ENCODE measurements at places on chromosomes 16 and 17.

DNA sequence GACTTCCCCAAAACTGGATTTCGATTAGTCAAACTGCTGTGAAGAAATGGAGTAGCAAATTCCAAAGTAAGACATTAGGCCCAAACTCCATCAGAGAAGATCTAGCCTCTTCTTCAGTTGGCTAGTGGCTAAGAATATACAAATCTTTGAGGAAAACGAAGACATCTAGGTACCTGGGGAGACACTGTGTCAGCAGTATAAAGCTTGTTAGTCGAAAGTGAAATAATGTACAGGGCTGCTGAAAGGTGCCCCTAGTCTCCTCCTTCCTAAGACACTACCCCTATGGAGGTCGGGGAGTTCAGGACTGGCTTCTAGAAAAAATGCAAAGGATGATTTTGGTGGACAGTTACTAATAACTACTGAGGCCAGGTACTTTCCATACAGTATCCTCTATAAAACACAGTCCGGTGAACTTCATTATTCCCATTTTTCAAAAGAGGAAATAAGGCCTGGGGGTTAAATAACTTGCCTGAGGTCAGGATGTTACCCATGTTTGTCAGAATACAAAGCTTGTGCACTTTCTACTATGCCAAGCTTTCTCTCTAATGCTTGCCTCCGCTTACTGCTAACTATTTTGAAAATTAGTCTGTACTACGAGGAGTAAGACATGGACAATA, 15.0 kb downstream of the DNAJC7 start:
- DNase-seq = no peak

GRCh38 chr17:80479246-80479566, 2.8 kb upstream of the NPTX1 start:
- no peak for DNase-seq

- no peak for DNase-seq
Observed at GRCh38 chr16:58422809-58423208, 30.5 kb downstream of the GINS3 start.

- no peak for DNase-seq
Observed at GRCh38 chr16:2825049-2825742, 4.9 kb upstream of the ZG16B start.

- no peak for DNase-seq
Observed at GRCh38 chr17:44837196-44837595, 7.1 kb upstream of the GJC1 start.

GRCh38 chr16:71404364-71404763, 37.5 kb downstream of the TLE7 start:
- DNase-seq = no peak

DNA sequence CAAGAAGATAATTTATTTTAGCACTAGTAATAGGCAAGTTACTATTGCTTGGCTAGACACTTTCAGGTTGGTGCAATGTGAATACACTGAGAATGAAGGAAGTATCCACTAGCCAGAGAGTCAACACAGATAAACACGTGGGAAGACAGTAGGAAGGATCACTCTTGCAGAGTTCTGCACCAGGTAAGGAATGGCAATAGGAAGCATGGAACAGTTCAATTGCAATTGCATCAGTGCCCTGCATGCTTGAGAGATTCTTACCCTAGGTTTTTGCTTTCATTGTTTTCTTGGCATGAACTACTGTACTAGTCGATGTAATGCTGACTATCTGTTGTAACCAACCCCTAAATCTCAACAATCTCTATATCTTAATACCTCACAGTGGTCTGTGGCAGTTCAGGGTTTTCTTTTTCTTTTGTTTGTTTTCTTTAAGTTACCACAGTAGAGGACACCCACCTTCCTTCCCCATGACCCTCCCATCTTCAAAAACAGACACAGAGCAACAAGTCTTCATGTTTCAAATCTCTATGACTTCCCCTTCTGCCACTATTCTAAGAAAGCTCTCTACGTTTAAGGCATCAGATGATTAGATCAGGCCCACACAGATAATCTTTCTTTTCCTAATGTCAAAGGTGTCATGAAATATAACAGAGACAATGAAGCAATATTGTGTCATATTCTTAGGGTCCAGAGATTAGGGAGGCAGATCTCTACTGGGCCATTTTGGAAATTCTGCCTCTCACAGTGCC, 18.1 kb upstream of the ABCA8 start:
- no peak for DNase-seq

GRCh38 chr17:82940226-82941020, 100.6 kb upstream of the ZNF750 start:
- DNase-seq = peak; percentile 38

GRCh38 chr17:51445946-51446345, 185.6 kb downstream of the UTP18 start:
- no peak for DNase-seq
